ENCODE measurements at places on chromosomes 5 and 9. TPM values are rescaled to one million over a fixed set of nuclear protein-coding genes. Genes with fewer than 3 reads are reported as not detected.

GRCh38 chr5:72720205-72720604 lies 96.3 kb upstream of the TNPO1 start:
- DNase-seq: no peak

DNA sequence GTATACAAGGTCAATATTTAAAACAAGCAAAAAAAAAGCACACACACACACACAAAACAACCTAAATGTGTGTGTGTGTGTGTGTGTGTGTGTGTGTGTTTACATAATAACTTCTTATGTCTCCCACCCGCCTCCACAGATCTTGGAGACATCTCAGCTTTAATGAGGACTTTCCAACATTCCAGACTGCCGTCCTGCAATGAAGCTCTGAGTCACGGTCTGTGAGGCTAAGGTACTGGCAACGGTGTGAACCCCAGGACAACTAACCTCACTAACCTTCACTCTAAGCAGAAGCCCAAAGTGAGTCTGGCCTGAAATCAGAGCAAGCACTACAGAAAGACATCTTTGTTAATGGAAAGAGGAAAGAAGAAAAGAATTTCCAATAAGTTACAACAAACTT lies 22.3 kb downstream of the ZNF474 start:
- DNase-seq: peak; percentile 45

- no peak for DNase-seq
Observed at GRCh38 chr5:32280656-32281081, 32.1 kb downstream of the MTMR12 start.

GRCh38 chr5:160665460-160665859 lies 186.6 kb downstream of the ATP10B start:
- DNase-seq: no peak

GRCh38 chr5:21159510-21160059 lies 1171.6 kb upstream of the CDH18 start:
- no peak for DNase-seq

DNA sequence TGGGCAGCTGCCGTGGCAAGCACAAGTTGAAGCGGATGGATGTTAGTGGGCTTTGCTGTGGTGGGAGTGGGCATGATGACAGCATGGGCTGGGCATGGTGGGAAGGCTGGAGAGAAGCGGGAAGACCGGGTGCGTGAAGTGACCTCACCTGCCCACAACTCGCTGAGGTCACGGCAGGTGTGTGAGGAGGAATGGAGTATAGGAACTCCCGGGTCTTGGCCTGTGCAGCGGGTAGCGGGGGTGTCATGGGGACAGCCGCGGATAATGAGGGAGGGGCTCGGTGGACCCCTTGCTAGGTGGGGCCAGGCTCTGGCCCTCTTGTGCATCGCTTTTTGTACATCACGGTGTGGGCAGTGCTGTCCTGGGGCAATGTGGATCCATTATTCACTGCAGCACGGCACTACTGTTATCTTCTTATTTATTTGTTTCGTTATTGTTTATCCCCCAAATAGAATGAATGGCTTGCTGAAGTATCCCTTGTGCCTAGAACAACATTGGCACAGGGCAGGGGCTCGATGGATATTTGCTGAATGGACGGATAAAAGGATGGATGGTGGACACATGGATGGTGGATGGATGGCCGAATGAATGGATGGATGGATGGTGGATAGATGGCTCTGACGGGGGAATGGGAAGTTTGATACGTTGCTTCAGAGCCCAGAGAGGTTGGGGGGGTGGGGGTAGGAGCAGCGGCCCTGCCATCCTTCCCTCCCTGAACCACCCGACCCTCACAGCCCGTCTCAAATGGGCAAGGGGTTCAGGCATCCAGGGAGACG lies 14.6 kb downstream of the PROP1 start:
- no peak for DNase-seq

- no peak for DNase-seq
Observed at GRCh38 chr5:56169281-56169680, 63.8 kb downstream of the ANKRD55 start.

DNA sequence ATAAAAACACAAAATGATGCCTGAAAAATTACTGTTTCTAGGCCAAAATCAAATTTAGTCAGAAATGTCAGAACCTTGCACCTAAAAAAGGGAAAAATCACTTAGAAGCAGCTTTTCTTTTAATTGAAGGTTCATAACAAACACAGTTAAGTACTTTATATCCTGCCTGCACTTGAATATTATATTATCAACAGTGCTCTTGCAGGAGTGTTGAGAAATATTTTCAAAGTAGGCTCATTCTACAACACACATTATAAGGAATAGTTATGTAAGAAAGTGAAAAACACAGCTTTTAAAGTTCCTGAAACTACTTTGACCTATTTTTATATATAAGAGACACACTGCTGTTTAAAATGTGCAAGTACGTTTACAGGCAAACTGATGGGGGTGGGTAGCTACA lies 8.3 kb downstream of the EDIL3 start:
- no peak for DNase-seq

- DNase-seq: peak; percentile 82
Observed at GRCh38 chr9:34633851-34634550, 3.6 kb downstream of the SIGMAR1 start.

- DNase-seq: no peak
Observed at GRCh38 chr9:85971731-85972130, 30.8 kb downstream of the NAA35 start.

DNA sequence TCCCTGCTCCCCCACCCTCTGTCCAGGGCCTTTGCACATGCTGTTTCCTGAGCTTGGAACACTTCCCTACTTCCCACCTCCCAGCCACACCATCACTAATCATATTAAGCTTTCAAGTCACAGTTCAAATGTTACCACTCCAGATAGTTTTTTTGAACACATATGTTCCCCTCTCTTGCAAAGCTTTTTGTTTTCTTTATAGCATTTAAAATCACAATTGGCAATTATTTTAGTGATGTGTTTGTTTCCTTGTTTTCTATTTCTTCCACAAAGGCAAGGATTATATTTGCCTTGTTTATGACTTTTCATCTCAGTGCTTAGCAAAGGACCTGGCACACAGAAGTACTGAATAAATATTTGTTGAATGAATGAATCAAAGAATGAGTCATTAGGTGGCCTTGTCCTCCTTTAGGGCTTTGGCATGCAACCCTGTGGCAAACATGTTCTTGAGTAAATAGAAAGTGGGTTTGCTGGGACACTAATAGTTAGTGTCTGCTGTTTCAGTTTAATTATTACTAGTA lies 386.8 kb downstream of the FGF10 start:
- peak; percentile 55 for DNase-seq

GRCh38 chr9:72695365-72695764 lies 174.0 kb downstream of the TMC1 start:
- no peak for DNase-seq

DNA sequence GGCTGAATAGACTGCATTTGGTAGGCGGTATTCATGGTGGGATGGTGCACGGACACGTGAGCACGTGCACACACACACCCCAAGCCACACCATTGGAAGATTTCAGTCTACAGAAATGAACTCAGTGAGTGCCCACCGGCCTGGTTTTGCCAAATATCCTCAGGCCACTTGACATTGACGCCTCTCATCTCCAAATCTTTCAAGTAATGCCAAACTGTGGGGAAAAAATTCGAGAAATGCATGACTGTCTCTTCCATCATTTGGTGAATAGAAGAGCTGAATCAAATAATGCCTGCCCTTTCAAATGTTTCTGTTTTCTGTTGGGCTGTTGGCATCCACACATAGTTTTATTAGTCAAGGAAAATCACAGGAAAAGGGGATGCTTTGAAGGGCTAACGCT lies 182.3 kb upstream of the EFNA5 start:
- no peak for DNase-seq

DNA sequence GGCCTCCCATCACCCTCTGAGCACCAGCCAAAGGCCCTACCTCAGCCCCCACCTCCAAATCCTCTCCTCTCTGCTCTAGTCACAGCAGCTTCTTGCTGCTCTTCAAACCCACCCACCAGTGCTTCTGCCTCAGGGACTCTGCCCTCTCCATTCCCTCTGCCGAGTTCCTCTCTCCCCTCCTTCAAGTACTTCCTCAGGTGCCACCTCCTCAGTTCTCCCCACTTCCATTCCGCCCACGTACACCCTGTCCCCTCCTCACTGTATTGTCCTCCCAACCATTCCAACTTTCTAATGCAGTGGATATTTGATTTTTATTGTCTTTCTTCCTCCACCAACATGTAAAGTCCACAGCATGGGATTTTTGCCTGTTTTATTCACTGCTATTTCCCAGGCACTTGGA lies 43.2 kb downstream of the C5orf15 start:
- no peak for DNase-seq

DNA sequence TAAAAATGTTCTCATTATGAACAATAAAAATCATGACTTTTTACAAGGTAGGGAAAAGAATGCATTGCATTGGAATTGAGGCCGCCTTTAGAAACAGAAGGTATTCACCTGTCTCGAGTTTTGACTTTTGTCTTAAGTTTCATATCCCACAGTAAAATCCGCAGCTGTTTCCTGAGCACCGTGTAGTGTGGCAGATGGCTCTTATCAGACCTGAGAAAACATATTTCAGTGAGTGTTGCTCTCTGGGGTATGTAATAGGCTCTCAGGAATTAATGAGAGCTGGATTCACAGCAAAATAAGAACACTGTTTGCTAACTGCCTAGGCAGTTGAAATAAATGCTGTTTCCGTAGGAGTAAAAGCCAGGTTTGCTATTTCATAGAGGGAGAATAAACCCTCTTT lies 221.4 kb downstream of the CFAP90 start:
- no peak for DNase-seq

GRCh38 chr5:7881091-7881490 lies 12.1 kb downstream of the MTRR start:
- DNase-seq: no peak

DNA sequence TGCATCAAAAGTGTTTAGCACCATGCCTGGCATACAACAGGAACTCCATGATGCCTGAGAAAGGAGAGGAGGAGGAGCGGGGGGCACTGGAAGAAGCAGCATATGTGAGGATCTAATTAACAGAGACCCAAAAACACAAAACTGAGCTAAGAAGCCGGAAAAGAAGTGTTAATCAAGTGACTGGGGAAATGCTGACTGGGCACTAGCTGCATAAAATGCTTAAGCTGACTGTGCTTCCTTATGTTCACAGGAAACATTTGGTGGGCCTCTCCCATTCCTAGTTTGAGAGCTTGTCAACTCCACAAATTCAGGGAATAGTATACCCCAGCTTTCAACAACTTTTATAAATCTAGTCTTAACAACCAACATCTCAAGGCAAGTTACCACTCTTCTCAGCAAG lies 26.6 kb downstream of the DEPDC1B start:
- peak; percentile 44 for DNase-seq

DNA sequence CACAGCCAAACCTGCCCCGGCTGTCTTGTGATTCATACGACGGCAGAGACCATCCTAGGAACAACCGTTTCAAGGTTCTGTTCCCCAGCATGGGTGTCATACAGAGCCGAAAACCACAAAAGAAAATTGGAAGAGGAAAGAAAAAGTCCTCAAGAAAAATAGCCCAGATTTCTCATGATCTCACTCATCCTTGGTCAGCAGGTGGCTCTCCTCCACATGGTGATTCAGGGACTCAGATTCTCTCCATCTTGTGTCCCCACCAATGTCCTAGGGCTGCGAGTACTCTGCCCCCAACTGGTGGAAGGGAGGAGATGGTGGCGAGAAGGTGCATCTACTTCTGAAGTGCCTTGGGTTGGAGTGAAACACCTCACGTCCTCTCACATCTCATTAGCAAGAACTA lies 25.6 kb downstream of the PDZD2 start:
- DNase-seq: no peak

DNA sequence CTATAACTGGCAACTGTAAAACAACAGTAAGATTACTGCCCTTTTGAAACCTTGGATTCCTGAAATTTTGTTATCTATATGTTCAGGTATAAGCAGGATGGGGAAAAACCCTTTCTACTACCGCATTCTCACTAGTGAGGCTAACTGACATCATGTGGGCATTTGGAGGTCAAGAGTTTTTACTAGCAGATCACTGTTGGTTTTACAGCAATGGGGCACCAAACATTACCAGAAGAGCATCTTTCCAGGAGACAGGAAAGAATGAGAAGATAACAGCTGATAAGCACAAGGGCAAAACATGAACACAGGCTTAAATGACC lies 20.9 kb upstream of the TTC33 start:
- no peak for DNase-seq

- no peak for DNase-seq
Observed at GRCh38 chr9:129332581-129332980, 154.5 kb upstream of the IER5L start.

The CCL28 gene
- 0.52 TPM for total RNA-seq

The SOHLH1 gene
- not detected for total RNA-seq

The CA9 gene
- total RNA-seq: 0.27 TPM

The ARSB gene
- 19.3 TPM for total RNA-seq

The ORM2 gene
- total RNA-seq: 52.0 TPM
